ENCODE measurements at places on chromosomes 7 and 10.

DNA sequence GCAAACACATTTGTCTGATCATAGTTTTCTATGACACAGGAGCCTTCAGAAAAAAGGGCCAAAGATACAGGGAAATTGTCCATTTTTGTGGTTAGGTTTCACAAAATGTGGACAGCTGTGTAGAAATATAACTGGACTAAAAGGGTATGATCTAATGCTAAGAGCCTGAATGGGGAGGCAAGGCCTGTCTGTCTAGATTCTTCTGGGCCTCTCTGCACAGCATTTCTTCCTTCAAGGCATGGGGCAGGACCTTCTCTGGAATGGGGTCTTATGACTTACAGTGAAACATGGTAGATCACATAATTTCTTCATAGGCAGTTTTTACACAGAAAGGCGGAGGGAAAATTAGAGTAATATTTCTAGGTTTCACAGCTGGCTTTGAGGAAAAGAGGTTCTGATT is 795.7 kb downstream of the GRID1 start:
- DNase-seq, result no peak

DNA sequence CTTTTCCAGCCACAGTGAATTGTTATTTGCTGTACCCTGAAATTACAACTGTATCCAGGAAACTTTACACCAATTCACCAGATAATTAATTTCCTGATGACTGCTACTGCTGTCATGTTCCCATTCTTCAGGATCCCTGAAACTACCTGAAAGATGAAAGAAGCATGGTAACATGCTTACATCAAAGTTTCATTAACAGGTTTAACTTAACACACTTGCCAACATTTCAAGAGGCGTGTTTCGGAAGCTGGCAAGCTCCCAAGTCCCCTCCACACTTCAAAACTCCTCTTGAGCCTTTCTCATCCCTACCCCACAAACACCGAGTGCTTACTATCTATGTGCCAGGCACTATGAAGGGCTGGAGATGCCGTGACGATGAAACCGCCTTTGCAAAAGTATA is 88.6 kb downstream of the MPP7 start:
- no peak for DNase-seq

GRCh38 chr7:101772508-101773211 is 44.8 kb upstream of the CUX1 start:
- DNase-seq, result no peak

DNA sequence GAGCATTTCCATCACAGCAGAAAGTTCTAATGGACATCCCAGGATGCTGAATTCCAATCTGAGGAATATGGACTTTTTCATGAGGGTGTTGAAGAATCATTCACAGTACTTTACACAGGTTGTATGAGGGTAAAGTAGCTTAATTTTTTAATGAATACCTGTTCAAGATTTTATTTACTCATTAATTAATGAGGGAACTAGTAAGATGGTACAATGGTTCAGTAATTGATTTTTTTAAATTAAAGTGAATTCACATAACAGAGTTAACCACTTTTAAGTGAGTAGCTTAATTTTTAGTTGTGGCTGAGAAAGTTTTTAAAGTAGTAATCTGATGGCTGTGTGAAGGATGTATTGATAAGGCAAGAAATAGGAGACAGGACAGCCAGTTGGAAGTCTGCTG is 266.5 kb downstream of the GFRA1 start:
- DNase-seq, result no peak

- no peak for DNase-seq
Measured at GRCh38 chr10:71817831-71818655, 33.0 kb downstream of the PSAP start.

GRCh38 chr7:127771707-127772106 is 119.7 kb downstream of the SND1 start:
- no peak for DNase-seq

DNA sequence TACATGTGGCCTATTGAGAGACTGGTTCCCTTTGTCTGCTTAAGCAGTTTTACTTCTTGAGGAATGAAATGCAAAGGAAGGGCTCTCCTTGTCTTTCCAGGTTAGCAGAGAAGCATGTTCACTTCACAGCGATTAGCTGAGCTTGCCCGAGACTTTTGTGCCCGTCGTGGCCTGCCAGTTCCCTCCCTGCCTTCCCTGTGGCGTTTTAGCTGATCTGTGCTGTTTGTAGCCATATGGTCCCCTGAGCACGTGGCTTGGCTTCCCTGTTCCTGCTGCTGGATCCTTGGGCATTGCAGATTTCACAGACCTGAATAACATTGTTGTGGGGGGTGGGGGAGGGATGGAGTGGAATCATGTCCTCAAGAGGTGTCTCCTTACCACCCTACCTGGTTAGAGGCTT is 61.8 kb downstream of the SND1 start:
- DNase-seq, result no peak

DNA sequence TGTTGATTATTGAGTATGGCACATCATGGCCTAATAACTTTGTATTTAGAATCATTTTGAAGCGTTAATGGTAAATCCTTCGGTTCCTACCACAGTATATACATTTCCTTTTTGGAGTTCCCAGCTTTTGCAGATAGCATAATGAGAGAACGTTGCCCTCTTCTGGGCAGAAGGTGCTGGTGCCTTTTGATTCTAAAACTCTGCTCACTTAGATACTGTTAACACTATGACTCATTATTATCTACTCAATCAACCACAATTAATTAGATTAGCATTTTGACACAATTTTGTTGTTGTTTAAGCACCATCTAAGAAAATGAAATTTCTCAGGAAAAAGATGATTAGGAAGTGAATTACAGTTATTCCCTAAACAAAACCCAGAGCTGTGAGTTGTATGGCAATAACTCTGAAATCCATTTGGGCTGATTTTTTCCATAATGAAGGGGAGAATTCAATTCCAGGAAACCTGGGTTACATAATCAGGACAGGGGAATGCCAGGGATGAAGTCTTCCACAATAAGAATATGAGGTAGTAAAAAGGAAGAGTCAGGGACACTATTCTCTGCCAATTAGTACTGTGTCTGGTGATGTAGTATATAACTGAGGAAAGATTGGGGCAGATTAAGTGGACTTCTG is 11.5 kb upstream of the DLD start:
- peak; percentile 84 for DNase-seq

DNA sequence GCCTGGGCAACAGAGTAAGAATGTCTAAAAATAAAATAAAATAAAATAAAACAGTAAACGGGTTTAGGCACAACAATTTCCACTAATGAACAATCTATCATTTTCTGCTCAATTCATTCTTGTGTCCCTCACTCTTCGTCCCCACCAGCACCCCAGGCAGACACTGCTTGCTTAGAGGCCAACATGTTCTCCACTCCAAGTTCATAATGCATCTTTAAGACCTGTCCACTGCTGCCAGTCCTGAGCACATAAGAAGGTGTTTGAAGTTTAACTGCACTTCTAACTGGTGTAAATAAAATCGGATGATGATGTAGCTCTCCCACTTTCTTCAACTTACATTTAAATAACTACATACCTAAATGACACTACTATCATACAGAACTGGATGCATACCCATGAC is 13.2 kb downstream of the PDLIM1 start:
- DNase-seq, result no peak

GRCh38 chr10:5356302-5356763 is 8.4 kb upstream of the UCN3 start:
- no peak for DNase-seq

DNA sequence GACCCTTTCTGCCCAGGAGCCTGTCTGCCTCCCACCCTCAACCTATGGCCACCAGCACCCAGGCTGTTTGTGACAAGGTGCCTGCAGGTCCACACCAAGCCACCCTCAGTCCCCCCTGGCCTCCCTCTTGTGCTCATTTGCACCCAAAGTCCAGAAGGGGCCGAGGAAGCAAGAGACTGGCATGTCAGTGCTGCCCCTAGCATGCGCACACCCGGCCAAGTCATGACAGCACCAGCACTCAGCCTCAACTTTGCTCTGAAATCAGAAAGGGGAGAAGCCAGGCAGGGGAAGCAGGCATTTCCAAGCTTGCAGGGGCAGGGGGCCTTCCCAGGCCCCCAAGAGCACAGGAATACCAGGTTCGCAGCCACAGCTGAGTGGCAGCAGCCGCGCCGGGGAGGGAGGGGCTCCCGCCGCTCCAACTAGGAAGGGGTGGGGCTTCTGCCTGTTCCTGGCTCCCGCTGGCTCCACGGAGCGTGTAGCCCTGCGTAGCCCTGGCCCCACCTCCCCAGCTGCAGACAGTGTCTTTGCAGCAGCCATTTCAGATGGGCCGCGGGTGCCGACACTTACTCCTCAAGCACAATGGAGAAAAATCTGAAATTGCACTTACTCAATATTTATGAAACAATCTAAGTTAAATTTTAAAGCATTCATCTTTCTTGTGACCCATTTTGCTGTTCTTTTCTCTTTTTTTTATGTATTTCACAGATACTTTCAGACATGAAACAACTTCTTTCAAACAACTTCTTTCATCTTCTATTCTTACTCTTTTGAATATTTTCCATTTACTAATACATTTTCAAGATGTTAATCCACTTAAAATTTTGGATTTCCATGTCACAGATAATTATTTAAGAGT is 54.9 kb upstream of the ABCB5 start:
- no peak for DNase-seq

DNA sequence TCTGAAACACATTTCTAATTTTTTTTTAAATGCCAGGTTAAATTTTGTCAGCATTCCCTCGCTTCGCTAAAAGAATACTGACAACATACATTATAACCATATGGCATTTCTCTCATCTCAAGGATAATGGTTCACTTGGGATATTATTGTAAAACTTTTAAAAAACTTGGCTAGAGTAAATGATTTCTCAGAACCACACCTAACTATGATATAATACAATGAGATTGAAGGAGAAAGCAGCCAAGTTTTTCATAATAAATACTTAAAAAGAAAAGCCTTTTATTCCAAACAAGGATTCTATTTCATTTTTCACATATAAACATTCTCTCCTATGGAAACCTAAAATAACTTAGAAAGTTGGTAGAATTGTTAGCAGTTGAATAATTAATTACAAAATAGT is 413.9 kb downstream of the HGF start:
- no peak for DNase-seq

- DNase-seq, result no peak
Measured at GRCh38 chr7:343227-343822, 53.4 kb downstream of the FOXL3 start.

DNA sequence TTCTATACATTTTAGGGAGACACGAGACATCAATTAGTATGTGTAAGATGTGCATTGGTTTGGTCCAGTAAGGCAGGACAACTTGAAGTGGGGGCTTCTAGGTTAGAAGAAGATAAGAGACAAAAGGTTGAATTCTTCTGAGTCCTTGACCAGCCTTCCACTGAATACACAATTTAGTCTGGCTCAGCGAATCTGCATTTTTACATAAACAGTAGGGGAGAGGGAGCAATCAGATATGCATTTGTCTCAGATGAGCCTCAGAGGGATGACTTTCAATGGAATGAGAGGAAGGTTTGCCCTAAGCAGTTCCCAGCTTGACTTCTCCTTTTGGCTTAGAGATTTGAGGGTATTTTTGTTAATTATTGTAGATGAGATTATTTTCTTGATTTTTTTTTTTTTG is 20.0 kb upstream of the C10orf90 start:
- DNase-seq, result no peak

GRCh38 chr10:120744040-120744439 is 107.1 kb upstream of the WDR11 start:
- DNase-seq, result peak; percentile 1

DNA sequence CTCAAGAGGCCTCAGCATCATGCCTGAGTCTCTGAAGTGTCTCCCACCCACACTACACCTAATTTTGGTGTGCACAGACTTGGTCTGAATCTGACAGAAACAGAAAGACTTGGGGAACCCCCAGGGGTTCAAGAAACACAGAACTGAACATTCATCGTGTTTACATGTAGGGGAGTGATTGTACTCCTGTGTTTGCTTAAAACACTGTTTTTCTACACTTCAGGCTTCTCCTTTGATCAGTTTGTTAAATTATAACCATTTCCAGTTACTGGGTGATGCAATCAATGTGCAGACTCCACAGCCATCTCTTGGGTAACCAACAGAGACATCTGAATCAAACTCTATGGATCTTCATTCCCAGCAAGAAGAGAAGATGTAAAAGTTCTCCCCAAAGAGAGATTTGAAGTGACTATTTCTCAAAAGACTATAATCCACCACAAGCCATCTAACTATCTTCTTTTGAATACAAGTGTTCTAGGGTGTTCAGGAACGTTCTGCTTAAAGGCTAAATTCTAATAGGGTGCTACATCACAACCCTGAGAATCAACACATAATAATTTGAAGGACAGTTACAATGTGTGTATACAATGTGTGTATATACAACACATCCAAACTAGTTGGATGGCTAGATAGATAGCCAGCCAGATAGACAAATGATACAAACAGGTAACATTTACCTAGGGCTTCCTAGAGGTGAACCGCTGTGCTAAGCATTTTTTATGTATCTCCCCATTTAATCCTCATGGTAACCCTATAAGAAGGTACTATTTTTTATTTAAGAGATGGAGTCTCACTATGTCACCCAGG is 34.2 kb downstream of the DNAJC12 start:
- no peak for DNase-seq

DNA sequence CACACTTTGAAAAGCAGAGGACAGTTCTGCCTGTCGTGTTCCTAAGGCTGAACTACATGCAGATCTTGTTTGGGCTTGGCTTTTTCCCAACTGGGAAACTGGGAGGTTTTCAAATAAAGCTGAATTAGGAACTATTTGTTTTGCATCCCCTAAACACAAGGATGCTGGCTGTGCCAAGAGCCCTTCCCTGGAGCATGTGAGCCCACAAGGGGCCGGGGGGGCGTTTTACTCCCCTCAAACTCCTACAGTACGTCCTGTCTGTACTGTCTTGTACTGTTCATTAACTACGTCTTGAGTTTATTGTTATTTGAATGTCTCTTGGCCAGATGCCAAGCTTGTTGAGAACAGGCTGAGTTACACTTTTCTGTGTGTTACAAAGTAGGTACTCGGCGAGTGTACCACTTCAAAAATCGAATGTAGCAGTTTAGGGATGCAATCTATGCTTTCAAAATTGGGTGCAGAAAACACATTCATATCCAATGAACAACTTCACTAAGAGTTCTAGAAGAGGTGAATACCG is 94.9 kb downstream of the GFRA1 start:
- no peak for DNase-seq

- DNase-seq, result no peak
Measured at GRCh38 chr10:120583424-120584108, 126.5 kb downstream of the PLPP4 start.

Measured in NCI-H1417 (cell line).